Suprapubic skin (tissue), 4 donors: ENCODE measurements at places on chromosomes 2 and 18. TPM values are rescaled to one million over a fixed set of nuclear protein-coding genes. Genes with fewer than 3 reads are reported as not detected.

- H3K36me3 ChIP-seq: no peaks in the 10 kb centered on the region
- no peak overlapping the region for H3K4me3 ChIP-seq
- H3K4me1 ChIP-seq: peaks cover 50% of the 10 kb centered on the region
- DNase-seq: no peak
Observed at GRCh38 chr2:104849618-104850141, 4.2 kb upstream of the POU3F3 start.

GRCh38 chr2:201465524-201465971 lies 14.0 kb downstream of the STRADB start:
- H3K27me3 ChIP-seq: no peaks in the 10 kb centered on the region
- H3K4me1 ChIP-seq: no peaks in the 10 kb centered on the region
- H3K36me3 ChIP-seq: peaks cover 38% of the 10 kb centered on the region
- H3K4me3 ChIP-seq: no peak overlapping the region
- DNase-seq: no peak
- peak overlapping the region; percentile 19 for H3K27ac ChIP-seq

DNA sequence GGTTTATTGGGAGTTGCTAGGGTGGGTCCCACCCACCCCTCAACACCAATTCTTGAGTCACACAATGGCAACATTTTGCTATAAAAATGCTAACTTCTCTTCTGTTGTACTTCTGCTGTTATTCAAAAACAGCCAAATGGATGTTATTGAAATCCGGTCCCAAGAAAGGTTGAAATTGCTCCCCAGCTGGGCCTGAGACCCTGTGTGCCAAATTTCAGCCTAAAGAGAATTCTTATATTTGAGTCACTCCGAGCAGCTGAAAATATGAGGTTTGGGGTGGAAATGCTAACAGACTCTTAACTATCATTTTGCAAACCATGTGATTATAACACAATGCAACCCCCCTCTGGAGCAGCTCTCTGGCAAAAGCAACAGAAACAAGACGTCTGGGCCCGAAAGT lies 27.0 kb upstream of the ACVR1 start:
- H3K27me3 ChIP-seq: no peaks in the 10 kb centered on the region
- H3K36me3 ChIP-seq: no peaks in the 10 kb centered on the region
- no peaks in the 10 kb centered on the region for H3K4me1 ChIP-seq
- H3K4me3 ChIP-seq: no peak overlapping the region
- DNase-seq: no peak

BMP10 gene
- total RNA-seq: not detected

THOC1 gene
- 53.9 TPM for total RNA-seq

DNA sequence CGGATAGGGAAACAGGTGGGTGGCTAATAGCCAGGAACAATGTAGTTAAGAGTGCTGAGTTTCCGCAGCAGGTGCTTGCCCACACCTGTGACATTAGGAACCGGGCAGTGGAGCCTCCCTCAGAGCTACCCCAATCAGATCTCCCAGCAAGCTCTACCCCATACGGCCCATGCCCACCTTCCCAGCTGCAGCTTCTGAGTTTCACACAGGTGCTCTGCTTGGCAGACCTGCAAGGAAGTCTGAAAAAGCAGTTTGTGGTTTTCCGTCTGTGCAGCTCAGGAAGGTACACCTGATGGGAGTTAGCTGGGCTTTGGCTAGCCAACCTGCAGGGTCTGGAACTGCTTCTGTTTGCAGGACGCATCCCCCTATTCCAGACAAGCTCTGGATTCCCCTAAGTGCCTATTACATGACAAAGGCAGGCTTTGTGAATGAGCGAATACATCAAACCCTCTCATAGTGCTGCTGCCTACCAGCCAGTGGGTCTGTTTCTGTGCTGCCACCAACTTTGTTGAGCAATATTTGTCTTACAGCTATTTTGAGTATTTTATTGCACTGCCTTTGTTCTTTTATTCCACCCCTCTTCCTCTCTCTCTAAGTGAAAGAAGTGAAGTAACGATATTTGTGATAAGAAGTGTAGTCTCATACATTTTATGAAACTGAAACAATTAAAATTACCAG lies 24.7 kb upstream of the CEP68 start:
- H3K27me3 ChIP-seq: no peaks in the 10 kb centered on the region
- H3K4me3 ChIP-seq: no peak overlapping the region
- no peaks in the 10 kb centered on the region for H3K36me3 ChIP-seq
- H3K27ac ChIP-seq: no peak overlapping the region

- peak overlapping the region; percentile 63 for H3K27ac ChIP-seq
- DNase-seq: no peak
- no peak overlapping the region for H3K4me3 ChIP-seq
- H3K27me3 ChIP-seq: no peaks in the 10 kb centered on the region
- H3K4me1 ChIP-seq: peaks cover 7% of the 10 kb centered on the region
Observed at GRCh38 chr2:74876081-74876886, 42.4 kb downstream of the HK2 start.

OTOS gene
- not detected for total RNA-seq

ACADL gene
- total RNA-seq: 1.5 TPM

DNA sequence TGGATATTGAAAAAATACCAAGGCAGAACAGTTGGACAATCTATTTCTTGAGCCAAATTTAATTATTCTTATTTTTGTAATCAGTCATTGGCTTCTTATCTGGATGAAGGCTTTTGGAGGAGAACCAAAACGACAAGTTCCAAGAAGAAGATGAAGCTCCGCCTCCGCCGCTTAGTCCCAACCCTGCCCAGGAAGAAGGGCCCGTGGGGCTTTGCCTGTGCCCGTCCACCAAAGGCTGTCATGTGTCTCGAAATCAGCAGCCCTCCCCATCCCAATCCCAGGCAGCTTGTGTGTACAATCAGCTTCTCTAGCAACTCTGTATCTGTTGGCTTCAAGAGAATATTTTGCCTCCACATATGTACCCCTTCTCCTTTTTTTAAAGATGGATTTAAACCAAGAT lies 24.6 kb downstream of the PTRHD1 start:
- peaks cover 6% of the 10 kb centered on the region for H3K4me1 ChIP-seq
- H3K27ac ChIP-seq: no peak overlapping the region
- peaks cover 30% of the 10 kb centered on the region for H3K36me3 ChIP-seq

DNA sequence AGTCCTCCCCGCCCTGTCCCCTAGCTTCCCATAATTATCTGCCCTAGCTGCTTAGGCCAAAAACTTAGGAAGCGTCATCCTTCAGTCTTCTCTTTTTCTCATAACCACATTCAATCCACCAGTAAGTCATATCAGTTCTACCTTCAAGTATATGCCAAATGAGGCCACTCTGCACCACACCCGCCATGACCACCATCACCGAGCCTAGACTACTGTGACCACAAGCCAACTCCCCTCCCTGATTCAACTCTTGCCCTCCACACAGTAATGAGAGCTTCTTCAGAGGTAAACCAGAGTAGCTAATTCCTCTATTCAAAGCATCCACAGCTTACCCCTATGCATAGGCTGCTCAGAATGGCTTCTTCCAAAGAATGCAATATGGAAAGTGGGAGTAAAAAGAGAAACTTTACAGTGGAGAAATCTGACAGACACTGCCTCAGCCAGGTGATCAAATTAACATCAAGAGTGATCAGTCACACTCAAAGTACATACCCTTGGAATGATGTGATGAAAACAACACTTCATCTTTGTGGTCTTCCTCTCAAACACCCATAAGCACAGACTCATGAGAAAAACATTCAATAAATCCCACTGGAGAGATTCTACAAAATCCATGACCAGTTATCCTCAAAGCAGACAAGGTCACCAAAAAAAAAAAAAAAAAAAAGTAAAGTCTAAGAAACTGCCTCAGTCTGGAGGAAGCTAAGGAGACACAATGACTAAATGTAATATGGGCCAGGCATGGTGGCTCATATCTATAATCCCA lies 17.7 kb downstream of the MBOAT2 start:
- H3K36me3 ChIP-seq: no peaks in the 10 kb centered on the region
- no peak overlapping the region for H3K4me3 ChIP-seq
- no peak overlapping the region for H3K27ac ChIP-seq

DNA sequence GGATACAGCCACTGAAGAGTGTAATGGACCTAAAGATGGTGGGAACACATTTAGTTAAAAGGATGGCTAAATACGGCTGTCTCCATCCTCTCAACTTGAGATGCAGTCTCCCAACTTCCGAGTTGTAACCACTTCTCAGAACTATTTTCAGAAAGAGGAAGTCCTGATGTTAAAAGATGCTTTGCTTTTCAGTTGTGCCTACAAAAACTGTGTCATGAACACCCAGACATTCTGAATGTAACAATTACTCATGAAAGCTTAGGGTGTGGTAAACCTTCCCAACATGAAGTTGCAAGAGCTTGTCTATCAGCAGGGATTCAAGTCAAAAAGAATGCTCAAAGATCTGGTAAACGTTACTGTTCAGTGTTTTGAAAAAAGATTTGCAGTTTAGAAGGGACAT lies 147.9 kb downstream of the DOCK10 start:
- H3K27me3 ChIP-seq: no peaks in the 10 kb centered on the region
- H3K4me1 ChIP-seq: no peaks in the 10 kb centered on the region
- DNase-seq: no peak
- no peak overlapping the region for H3K4me3 ChIP-seq
- no peak overlapping the region for H3K27ac ChIP-seq
- H3K36me3 ChIP-seq: no peaks in the 10 kb centered on the region

GRCh38 chr18:51107082-51107481 lies 77.1 kb downstream of the SMAD4 start:
- no peak for DNase-seq
- no peaks in the 10 kb centered on the region for H3K36me3 ChIP-seq
- no peaks in the 10 kb centered on the region for H3K27me3 ChIP-seq
